Gastrocnemius medialis (tissue), 4 donors: ENCODE measurements at places on chromosomes 13 and 19.

- DNase-seq = no peak
Observed at GRCh38 chr19:29086646-29087045, 126.3 kb downstream of the UQCRFS1 start.

DNA sequence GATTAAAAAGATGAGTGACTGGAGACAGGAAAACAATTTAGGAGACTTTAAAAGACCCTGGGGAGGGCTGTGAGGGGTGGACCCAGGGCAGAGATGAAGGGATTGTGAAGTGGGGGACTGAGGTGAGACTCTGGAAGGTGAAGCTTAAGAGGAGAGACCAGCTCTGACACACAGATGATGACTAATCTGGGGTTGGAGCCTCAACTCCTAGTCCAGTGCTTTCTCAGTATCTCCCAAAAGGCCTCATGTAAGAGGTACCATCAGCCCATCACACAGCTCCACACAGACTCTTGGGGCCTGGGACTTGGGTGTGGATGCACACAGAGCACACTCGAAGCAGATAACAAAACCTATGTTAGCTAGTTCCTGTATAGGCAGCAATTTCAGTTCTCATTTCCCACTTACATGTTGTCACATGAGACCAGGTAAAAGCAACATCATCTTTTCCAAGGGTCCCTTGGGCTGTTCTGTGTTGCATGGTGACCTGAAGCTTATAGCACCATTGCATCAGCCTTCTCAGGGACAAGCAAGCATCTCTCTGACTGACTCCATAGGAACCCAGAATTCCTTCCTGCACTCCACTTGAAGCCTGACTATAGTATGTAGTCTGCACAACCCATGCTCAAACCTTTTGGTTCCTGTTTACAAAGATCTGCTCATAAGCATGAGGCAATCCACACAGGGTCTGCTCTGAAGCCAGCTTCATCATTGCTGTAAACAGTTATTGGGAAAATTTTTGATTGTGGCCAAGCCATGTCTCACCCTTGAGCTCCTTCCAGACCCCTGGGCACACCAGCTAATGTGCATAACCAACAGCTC lies 88.6 kb upstream of the MYCBP2 start:
- no peak for DNase-seq

DNA sequence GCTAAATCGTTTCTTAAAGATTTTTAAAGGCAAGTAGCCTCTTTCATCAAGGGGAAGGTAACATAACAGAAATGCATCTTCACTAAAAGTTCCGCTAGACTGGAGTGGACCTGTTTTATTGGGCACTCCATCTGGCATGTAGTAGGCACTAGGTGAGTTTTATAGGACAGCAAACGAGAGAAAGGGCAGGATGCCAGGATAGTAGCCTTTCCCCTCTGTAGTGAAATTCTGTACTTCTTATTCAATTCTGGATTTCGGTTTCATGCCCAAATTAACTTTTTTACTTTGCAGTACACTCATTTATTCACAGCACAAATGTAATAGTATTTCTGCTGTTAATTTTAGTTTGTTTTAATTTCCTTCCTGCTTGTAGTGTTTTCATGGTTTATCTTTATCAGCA lies 45.2 kb downstream of the GPR180 start:
- no peak for DNase-seq

DNA sequence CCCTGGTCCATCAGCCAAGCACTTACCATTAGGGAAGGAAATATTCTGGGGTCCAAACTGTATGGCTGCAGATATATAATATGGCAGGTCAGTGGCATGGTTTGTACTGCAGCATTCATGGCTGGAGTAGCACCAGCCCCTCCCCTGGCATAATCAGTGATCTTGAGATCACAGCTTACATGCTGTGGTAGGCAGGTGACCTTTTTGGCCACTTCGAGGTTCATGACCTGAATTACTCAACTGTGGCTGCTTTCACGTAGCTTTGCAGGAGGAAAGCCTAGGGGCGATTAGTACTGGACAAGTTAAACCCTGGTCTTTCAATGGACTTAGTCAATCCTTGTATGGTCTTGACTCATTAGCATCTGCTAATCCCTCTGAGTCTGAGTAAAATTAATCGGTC lies 169.8 kb downstream of the SPRY2 start:
- no peak for DNase-seq

- peak; percentile 18 for DNase-seq
Observed at GRCh38 chr13:33349288-33349985, 63.9 kb upstream of the STARD13 start.

GRCh38 chr19:58385891-58386575 lies 1.0 kb upstream of the RPS5 start:
- no peak for DNase-seq

GRCh38 chr19:53909471-53910169 lies 542 bp downstream of the CACNG7 start:
- DNase-seq = no peak

DNA sequence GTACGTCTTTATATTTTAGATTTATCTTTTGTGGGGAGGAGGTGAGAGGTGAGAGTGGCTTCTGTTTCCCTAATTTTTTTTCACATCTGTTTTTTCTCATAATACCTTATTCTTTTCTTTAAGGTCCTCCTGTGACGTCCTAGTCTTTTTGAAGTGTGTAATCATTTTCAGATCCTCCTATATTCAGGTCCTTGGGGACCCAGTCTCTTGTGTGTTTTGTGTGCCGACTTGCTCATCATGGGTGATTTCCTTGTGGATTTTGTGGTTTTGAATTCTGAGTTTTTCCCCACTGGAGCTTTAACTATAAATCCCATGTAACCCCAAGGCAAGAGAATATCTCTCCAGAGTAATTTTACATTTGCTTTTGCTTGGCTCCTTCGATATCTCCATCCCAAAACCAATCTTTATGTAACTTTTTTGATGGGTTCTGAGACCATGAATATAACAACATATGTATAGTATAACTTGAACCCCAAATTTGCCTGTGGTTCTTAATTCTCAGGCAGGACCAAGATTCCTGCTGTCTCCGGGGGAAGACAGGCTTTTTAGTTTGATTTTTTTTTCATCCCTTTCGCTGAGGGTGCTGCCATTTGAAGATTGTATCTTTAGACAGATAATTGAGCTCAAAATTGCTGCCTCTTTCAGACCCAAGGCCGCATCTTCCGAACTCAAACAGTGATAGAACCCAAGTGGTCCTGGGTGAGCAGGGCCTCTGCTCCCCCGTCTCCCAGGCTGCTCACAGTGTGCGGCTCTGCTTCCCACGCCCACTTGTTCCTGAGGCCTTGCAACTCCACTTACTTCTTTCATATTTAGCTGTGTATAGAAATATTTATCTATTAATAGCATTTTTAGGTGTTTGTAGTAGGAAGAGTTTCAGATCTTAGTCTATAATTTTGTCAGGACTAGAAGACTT lies 59.1 kb upstream of the GPR183 start:
- no peak for DNase-seq

DNA sequence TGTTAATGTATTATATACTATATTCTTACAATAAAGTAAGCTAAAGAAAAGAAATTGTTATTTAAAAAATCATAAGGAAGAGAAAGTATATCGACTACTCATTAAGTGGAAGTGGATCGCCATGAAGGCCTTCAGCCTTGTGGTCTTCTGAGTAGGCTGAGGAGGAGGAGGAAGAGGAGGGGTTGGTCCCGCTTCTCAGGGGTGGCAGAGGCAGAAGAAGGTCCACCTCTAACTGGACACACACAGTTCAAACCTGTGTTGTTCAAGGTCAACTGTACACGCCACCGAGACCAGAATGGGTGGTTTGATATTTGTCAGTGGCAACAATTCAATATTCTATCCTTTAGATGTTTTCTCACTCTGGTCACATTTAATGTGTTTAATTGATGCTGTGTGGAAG lies 67.2 kb downstream of the ALOX5AP start:
- no peak for DNase-seq

GRCh38 chr19:46660008-46660517 lies 919 bp downstream of the DACT3 start:
- DNase-seq = no peak

GRCh38 chr19:47228937-47229675 lies 1.9 kb downstream of the BBC3 start:
- peak; percentile 57 for DNase-seq

DNA sequence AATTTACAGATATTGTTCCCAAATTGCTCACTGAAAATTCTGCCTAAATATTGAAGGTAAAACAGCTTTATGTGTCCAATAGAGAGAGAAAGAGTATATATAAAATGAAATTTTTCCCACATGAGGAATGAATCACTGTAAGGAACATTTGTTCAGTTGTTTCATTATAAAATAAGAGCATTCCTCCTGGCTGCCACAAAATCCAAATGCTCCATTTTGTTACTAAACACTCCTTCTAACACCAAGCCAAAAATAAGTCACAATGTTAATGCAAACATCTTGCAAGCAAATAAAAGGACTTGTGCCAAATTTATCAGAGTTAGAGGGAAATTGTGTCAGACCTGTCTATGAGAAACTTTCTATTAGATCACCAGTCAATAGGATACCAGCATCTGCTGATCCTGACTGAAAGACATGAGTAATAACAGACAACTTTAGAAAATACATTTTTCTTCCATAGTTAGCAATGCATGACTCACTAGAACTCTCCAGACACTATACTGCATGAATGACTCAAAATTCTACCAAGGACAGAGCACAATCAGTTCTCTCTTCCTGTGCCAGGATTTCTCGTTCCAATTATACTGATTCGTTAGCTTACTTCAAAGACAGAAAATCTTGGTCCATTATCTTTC lies 83.5 kb upstream of the FNDC3A start:
- DNase-seq = no peak

GRCh38 chr19:18029617-18030338 lies 21.8 kb downstream of the ARRDC2 start:
- DNase-seq = peak; percentile 99

- DNase-seq = no peak
Observed at GRCh38 chr13:30172593-30173302, 134.6 kb downstream of the KATNAL1 start.

- no peak for DNase-seq
Observed at GRCh38 chr19:1101337-1101698, 2.5 kb upstream of the GPX4 start.

DNA sequence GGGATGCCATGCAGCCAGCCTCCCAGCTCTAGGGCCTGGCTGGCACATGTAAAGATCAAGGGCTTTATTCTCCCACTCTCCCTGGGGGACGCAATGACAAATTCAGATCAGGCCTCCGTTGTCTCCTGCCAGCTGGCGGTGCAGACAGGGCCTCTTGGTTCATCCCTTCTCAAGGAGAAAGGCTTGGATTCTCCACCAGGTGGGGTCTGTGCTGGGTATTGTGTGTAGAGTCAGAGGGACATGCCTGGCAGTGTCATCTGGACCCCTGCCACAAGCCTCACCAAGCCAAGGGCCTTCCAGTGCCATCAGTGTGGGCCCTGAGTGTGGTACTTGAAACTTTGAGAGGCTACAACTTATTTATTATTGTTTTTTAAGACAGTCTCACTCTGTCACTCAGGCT lies 8.4 kb upstream of the PTPRS start:
- DNase-seq = no peak

GRCh38 chr19:18699403-18700054 lies 16.0 kb downstream of the CRTC1 start:
- no peak for DNase-seq

GRCh38 chr13:29908416-29909080 lies 58.1 kb upstream of the UBL3 start:
- DNase-seq = peak; percentile 35
